ENCODE measurements at places on chromosomes 3 and 15. TPM values are rescaled to one million over a fixed set of nuclear protein-coding genes. Genes with fewer than 3 reads are reported as not detected.

DNA sequence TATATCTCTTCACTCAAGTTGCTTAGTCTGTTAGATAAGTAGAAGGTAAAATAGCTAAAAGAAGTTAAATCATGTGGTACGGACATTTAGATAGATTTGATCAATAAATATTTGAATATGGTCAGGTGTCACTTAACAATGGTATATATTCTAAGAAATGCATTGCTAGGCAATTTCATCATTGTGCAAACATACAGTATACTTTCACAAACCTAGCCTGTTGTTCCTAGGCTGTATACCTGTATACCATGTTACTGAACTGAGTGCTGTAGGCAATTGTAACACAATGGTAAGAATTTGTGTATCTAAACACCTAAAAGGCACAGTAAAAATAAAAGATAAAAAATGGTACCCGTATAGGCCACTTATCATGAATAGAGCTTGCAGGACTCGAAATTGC lies 112.8 kb upstream of the CGNL1 start:
- H3K36me3 ChIP-seq = peaks cover 11% of the 10 kb centered on the region
- no peak overlapping the region for H3K4me3 ChIP-seq
- DNase-seq = no peak
- H3K27me3 ChIP-seq = no peaks in the 10 kb centered on the region

- no peaks in the 10 kb centered on the region for H3K4me1 ChIP-seq
- H3K27me3 ChIP-seq = no peaks in the 10 kb centered on the region
- H3K36me3 ChIP-seq = no peaks in the 10 kb centered on the region
- no peak overlapping the region for H3K4me3 ChIP-seq
- H3K27ac ChIP-seq = no peak overlapping the region
Measured at GRCh38 chr3:195999896-196000295, 82.0 kb downstream of the TFRC start.

DNA sequence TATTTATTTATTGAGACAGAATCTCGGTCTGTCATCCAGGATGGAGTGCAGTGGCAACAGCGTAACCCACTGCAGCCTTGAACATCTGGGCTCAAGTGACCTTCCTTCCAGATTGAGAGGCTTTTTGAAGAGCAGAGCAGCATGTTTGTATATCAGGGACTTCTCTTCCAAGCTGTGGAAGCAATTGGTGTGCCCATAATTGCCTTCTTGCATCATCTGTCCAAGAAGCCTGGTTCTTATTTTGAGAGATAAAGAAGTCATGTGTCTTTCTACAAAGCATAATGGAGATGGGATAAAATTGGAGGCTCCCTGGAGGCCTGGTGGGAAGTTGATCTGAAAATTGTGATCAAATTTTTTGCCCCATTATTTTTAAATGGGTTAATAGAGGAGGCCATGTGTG lies 183.8 kb upstream of the MCTP2 start:
- no peaks in the 10 kb centered on the region for H3K27me3 ChIP-seq
- no peaks in the 10 kb centered on the region for H3K4me1 ChIP-seq
- no peaks in the 10 kb centered on the region for H3K36me3 ChIP-seq
- H3K27ac ChIP-seq = no peak overlapping the region
- H3K4me3 ChIP-seq = no peak overlapping the region
- DNase-seq = no peak

- H3K36me3 ChIP-seq = no peaks in the 10 kb centered on the region
- H3K27me3 ChIP-seq = no peaks in the 10 kb centered on the region
- no peak overlapping the region for H3K27ac ChIP-seq
- DNase-seq = no peak
- no peak overlapping the region for H3K4me3 ChIP-seq
Measured at GRCh38 chr15:27746401-27746955, 352.6 kb downstream of the OCA2 start.

RBPMS2 gene
- total RNA-seq = 8.2 TPM

GOLGA8G gene
- not detected for total RNA-seq

DNA sequence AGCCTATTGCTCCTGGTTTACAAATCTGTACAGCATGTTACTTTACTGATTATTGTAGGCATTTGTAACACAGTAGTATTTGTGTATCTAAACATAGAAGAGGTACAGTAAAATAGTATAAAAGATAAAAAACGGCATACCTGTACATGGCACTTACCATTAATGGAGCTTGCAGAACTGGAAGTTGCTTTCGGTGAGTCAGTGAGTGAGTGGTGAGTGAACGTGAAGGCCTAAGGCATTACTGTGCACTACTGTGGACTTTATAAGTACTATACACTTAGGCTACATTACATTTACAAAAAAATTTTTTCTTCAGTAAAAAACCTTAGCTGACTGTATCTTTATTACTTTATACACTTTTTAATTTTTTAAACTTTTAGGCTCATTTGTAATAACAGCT lies 90.9 kb downstream of the RAP2B start:
- no peak for DNase-seq
- H3K36me3 ChIP-seq = no peaks in the 10 kb centered on the region
- H3K4me1 ChIP-seq = no peaks in the 10 kb centered on the region

- H3K4me1 ChIP-seq = no peaks in the 10 kb centered on the region
- H3K36me3 ChIP-seq = no peaks in the 10 kb centered on the region
- H3K27me3 ChIP-seq = no peaks in the 10 kb centered on the region
- H3K4me3 ChIP-seq = no peak overlapping the region
- DNase-seq = no peak
- H3K27ac ChIP-seq = no peak overlapping the region
Measured at GRCh38 chr3:38590521-38590920, 59.0 kb downstream of the SCN5A start.

GRCh38 chr15:101615414-101615985 lies 36.7 kb downstream of the TM2D3 start:
- no peak overlapping the region for H3K4me3 ChIP-seq
- H3K27ac ChIP-seq = no peak overlapping the region
- H3K36me3 ChIP-seq = no peaks in the 10 kb centered on the region
- H3K4me1 ChIP-seq = peaks cover 8% of the 10 kb centered on the region
- no peaks in the 10 kb centered on the region for H3K27me3 ChIP-seq

GRCh38 chr3:157094751-157095480 lies 65.0 kb downstream of the CCNL1 start:
- no peak overlapping the region for H3K27ac ChIP-seq
- no peak for DNase-seq
- H3K36me3 ChIP-seq = no peaks in the 10 kb centered on the region
- no peak overlapping the region for H3K4me3 ChIP-seq

GRCh38 chr3:173857154-173857553 lies 459.6 kb downstream of the NLGN1 start:
- no peaks in the 10 kb centered on the region for H3K36me3 ChIP-seq
- DNase-seq = no peak
- H3K27me3 ChIP-seq = no peaks in the 10 kb centered on the region
- no peak overlapping the region for H3K27ac ChIP-seq
- H3K4me3 ChIP-seq = no peak overlapping the region

EFCAB12 gene
- total RNA-seq = 3.5 TPM

ESYT3 gene
- total RNA-seq = 5.3 TPM

GRCh38 chr15:83671603-83672002 lies 17.7 kb downstream of the ADAMTSL3 start:
- H3K4me1 ChIP-seq = no peaks in the 10 kb centered on the region
- no peak overlapping the region for H3K4me3 ChIP-seq
- no peaks in the 10 kb centered on the region for H3K36me3 ChIP-seq
- H3K27ac ChIP-seq = no peak overlapping the region

GRCh38 chr3:127454968-127455367 lies 135.6 kb downstream of the TPRA1 start:
- H3K4me3 ChIP-seq = no peak overlapping the region
- H3K27ac ChIP-seq = no peak overlapping the region
- peaks cover 23% of the 10 kb centered on the region for H3K27me3 ChIP-seq
